ENCODE measurements at places on chromosomes 16 and 17. TPM values are rescaled to one million over a fixed set of nuclear protein-coding genes. Genes with fewer than 3 reads are reported as not detected.

MPP2 gene
- total RNA-seq = 2.6 TPM

WNK4 gene
- 3.9 TPM for total RNA-seq

SRCAP gene
- total RNA-seq = 14.6 TPM

LAT gene
- total RNA-seq = 6.7 TPM

AKAP1 gene
- 18.1 TPM for total RNA-seq

CD300LG gene
- not detected for total RNA-seq

CCL4 gene
- total RNA-seq = not detected

SLC47A1 gene
- 0.70 TPM for total RNA-seq

HID1 gene
- 5.2 TPM for total RNA-seq

GPR142 gene
- not detected for total RNA-seq

CHST5 gene
- total RNA-seq = not detected

PRR11 gene
- 41.4 TPM for total RNA-seq

COIL gene
- total RNA-seq = 8.5 TPM

BCO1 gene
- total RNA-seq = not detected

Data from pericardium fibroblast (primary cell).